AG04449 (cell line): ENCODE measurements at places on chromosomes 4 and X.

GRCh38 chrX:37752936-37753335 lies 26.9 kb upstream of the CYBB start:
- no peak for DNase-seq

- no peak for DNase-seq
Measured at GRCh38 chrX:133926809-133927208, 58.6 kb downstream of the GPC3 start.

- DNase-seq = no peak
Measured at GRCh38 chr4:83556816-83557215, 20.9 kb downstream of the GPAT3 start.

DNA sequence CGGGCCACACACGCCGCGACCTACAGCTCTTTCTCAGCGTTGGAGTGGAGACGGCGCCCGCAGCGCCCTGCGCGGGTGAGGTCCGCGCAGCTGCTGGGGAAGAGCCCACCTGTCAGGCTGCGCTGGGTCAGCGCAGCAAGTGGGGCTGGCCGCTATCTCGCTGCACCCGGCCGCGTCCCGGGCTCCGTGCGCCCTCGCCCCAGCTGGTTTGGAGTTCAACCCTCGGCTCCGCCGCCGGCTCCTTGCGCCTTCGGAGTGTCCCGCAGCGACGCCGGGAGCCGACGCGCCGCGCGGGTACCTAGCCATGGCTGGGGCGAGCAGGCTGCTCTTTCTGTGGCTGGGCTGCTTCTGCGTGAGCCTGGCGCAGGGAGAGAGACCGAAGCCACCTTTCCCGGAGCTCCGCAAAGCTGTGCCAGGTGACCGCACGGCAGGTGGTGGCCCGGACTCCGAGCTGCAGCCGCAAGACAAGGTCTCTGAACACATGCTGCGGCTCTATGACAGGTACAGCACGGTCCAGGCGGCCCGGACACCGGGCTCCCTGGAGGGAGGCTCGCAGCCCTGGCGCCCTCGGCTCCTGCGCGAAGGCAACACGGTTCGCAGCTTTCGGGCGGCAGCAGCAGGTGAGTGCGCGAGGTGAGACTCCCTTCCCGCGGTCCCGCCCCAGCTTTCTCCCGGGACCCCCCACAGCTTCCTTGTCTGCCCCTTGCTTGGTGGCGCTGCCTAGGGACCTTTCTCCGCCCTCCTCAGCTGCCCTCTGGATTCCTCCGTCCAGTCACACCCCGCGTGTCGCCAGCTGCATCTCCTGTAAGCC lies 678 bp downstream of the BMP3 start:
- DNase-seq = no peak

DNA sequence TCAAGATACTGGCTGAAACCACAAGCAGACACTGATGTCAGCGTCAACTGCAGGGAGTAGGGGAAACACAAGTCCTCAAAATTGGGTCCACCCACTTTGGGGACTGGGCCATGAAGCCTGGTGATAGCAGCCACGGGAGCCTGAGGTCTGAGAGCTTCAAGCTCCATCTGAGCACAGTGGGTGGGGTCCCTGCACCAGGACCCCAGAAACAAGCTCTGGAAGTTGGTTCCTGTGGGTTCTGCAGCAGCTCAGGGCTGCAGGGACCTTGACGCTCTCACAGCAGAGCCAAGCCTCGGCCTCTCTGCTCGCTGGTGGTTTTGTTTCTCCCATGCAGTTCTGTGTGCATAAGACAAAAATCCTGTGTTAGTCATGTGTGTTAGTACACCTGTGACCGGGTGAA lies 54.5 kb downstream of the CPLX1 start:
- DNase-seq = no peak

GRCh38 chr4:127138586-127138985 lies 494.2 kb upstream of the INTU start:
- DNase-seq = no peak

DNA sequence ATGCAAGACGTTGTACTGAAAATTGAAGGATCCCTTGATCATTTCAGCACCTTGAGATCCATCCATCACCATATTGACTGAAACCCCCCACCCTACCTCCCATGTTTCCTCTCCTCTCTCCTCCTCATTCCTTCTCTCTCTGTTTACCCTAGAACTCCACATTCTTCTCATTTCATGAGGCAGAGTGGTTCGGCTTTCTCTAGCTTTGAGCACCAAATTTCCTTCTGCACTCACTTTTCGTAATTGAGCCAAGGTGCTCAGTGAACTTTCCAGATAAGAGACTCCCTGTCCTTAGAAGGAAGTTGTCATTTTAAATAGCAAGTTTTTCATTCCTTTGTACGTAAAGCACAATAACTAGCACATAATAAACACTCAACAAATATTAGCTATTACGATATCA lies 108.3 kb upstream of the SLC34A2 start:
- DNase-seq = no peak

DNA sequence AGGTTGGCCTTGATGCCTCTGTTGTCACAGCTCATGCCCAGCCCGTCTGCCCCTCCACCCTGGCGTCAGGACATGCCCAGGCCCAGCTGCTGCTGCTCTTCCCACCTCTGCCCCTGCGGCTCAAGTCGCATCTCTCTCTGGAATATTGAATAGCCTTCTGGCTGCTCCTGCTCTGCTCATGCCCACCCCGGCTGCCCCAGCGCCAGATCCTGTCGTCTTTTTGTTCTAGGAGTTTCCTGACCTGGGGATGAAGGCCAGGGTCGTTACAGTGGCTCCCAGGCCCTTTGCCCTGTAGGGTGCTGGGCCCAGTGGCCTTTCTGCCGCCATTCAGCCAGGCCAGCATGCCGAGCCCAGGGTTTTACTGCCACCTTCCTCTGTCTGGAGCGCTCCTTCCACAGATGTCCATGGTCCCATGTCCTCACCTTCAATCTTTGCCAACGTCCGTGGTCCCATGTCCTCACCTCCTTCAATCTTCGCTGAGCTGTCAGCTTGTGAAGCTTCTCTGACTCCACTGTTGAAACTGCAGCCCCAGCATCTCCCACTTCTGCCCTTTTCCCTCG lies 9.7 kb downstream of the MAEA start:
- DNase-seq = no peak
